Fibroblast of skin of left biceps (primary cell): ENCODE measurements at places on chromosomes 4 and X.

DNA sequence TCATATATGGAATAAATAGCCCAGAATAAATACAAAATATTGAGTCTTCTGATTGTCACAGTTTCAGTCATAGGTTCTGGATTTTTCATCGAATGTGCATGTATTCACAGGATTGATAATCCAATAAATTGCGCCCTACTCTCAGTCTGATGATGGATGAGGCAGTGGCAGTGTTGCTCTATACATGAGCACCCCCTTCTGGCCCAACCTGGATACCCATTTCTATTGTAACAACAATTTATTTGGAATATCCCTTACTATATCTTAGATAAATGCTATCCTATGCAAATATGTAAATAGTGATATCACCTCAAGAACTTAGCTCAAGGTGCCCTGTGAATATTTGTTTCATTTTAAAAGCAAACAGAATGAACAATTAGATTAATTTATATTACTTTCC is 733.7 kb upstream of the PABPC4L start:
- DNase-seq, result no peak

GRCh38 chr4:40656201-40656863 is 26.7 kb upstream of the RBM47 start:
- DNase-seq, result no peak

DNA sequence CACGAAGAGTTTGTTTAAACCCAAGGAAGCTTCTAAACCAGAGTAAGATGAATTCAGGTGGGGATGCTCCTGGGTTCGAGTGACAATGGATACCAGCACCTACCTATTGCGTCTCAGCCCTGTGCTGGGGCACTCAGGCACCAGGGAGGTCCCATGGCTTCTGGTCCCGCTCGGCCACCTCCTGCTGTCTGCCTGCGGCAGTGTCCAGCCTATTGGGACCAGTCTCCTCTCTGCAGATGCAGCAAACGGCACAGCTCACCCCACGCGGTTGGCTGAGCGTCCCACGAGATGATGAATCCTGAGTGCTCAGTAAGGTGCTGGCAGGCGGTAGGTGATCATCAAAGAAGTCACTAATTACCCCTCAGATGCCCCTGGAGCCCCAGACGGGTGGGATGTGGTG is 75.2 kb downstream of the ACOX3 start:
- DNase-seq, result no peak

DNA sequence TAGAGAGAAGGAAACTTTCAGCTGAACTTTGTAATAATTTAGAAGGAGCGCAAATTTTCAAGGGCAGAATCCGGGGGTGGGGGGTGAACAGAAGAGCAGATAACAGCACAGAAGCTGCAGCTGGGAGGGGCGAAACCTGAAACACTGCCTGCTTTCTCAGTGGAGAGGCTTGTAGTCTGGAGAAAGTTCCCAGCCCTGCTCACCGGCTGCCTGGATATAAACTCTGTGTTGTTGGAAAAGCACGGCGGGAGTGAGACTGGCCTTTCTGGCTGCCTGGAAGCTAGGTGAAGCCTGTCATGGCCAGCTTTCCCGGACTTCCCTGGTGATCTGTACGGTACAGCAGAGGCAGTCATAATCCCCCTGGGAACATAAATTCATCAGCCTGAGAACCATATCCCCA is 1352.1 kb upstream of the DIAPH2 start:
- DNase-seq, result no peak

DNA sequence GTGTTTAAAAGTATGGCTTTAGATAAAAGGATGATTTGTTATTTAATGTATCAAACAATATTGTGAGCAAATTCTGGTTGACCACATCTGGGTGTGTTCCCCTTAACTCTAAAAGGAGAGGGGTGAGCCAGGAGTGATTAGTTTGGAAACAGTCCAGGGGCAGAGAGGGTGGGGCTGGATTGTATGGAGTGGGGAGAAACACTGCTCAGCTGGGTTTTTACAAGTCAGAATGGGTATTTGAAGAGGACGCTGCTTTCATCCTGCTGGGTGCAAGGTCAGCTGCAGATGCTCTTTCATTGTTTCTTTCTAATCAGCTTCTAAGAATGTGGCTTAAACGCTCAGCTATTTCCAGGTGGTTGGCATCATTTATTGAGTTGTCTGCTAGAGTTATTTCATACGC is 82.8 kb upstream of the LIMCH1 start:
- DNase-seq, result no peak

DNA sequence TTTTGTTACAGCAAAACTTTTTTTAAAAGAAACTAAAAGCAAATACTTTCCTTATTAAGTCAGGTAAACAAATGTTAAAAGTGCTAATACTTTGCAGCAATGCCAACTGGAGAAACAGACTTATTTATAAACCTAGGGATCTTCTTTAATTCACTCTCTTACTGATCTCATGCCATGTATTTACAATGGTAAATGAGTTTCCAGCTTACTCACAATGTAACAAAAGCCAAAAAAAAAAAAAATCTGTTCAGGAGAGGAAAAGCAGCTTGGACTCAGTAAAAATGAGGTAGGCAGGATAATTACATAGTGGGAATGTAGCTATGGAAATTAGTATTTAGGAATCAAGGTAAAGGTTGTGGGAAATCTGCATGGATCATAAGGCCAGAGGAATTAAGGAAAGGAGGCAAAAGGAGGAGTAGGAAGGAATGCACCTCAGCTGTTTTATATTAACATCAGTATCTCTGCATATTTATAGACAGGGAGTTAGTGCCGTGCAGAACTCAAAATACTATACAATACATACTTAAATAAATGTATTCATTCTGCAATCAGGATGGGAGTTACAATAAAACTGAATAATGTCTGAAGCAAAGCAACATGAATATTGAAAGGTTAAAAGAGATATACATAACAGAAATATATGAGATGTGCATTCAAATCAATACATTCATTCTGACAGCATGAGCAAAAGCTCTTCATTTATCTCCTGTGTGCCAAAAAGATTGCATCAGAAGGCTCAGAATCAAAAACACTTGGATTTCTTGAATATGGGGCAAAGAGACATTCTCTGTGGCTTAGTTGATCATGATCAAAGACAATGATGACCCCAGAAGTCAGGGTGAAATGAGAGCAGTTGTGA is 57.9 kb upstream of the ETNPPL start:
- peak; percentile 52 for DNase-seq

- DNase-seq, result no peak
Measured at GRCh38 chr4:86872135-86872534, 20.1 kb downstream of the C4orf36 start.

GRCh38 chr4:42416017-42416416 is 18.7 kb downstream of the SHISA3 start:
- no peak for DNase-seq

DNA sequence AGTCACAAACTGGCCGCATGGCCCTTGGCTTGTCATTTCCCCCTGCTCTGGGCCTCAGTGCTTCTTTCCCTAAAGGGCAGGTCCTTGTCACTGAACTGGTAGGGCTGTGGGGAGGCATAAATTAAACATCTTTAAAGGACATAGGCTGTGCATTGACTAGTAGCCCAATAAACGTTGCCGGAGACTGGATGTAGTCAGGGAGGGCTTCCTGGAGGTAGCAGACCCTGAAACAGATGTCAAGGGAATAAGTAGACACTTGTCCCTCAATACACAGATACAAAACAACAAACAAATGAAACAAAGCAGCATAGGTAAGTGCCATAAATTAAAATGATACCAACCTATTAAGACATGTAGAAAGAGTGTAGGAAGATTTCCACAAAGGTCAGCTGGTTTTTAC is 71.8 kb upstream of the PSAPL1 start:
- DNase-seq, result no peak

GRCh38 chr4:185625503-185625902 is 90.2 kb upstream of the PDLIM3 start:
- no peak for DNase-seq

- no peak for DNase-seq
Measured at GRCh38 chr4:120857312-120857711, 65.2 kb downstream of the PRDM5 start.

- no peak for DNase-seq
Measured at GRCh38 chr4:108619372-108620100, 840 bp upstream of the RPL34 start.

GRCh38 chr4:99843413-99843812 is 26.8 kb downstream of the DAPP1 start:
- DNase-seq, result no peak
